Common myeloid progenitor, CD34-positive (primary cell): ENCODE measurements at places on chromosomes 4 and X.
A peak's percentile ranks its signal among the peaks of the same experiment; 100 is the strongest.

GRCh38 chr4:38829237-38829636 is 24.6 kb upstream of the TLR1 start:
- no peak for DNase-seq

DNA sequence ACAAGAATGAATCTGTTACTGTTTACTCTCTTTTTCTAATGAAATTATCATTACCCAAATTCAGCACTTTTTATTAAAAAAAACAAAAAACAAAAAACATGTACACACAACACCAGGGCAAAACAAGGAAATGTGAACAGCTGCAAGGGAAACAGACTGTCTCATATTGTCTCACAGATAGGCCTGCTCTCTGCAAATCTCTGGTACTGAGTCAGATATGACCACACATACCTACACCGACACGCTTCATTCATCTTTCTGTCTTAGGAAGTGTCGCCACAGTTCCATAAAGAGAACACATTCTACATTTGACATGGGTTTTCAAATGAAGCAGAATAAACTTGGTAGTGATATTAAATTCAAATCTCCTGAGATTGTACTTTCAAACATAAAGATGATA is 92.2 kb upstream of the GPR34 start:
- DNase-seq, result no peak

GRCh38 chr4:159071178-159071968 is 31.5 kb upstream of the RAPGEF2 start:
- DNase-seq, result no peak

DNA sequence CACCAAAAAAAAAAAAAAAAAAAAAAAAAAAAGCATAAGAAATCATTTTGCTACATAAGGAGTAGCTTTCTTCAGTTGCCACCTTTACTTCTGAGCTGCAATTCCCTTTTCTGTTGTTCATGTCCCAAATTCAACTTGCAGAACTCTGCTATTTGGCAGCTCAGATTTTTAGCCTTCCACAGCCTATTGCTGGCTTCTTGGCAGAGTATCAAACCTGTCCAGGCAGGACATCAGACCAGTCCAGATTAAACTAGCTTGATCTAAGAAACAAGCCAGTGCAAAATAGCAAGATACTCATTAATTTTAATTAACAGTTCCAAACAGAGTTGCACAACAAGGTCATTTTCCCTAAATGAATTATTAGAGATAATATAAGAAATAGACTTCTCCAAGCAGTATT is 123.6 kb upstream of the NR3C2 start:
- DNase-seq, result no peak

GRCh38 chr4:36053930-36054329 is 190.4 kb downstream of the ARAP2 start:
- no peak for DNase-seq

GRCh38 chrX:105664243-105664642 is 158.1 kb upstream of the NRK start:
- no peak for DNase-seq

- DNase-seq, result no peak
These were observed 605.0 kb downstream of the GABRG1 start for GRCh38 chr4:45518832-45519231.

DNA sequence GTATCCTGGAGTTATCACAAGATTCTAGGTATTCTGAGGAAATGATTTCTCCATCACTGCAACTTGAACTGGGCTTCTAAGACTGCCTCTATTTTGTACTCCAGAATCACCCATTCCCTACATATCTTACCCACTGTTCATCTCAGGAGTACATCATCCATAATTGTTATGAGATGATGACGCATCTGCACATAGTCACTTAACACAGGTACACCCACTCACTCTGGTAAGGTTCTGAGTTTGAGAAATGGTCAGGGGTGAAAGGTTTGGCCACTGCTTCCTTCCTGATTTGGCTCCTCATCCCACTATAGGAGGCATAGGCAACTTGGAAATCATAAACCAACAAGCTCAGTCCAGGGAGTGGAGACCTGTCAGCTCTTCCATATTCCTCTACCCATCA is 143.9 kb downstream of the GLRA2 start:
- DNase-seq, result no peak

- no peak for DNase-seq
These were observed 31.9 kb downstream of the JADE1 start for GRCh38 chr4:128841402-128841801.

- DNase-seq, result no peak
These were observed 133.0 kb upstream of the RASGEF1B start for GRCh38 chr4:81604683-81605218.

DNA sequence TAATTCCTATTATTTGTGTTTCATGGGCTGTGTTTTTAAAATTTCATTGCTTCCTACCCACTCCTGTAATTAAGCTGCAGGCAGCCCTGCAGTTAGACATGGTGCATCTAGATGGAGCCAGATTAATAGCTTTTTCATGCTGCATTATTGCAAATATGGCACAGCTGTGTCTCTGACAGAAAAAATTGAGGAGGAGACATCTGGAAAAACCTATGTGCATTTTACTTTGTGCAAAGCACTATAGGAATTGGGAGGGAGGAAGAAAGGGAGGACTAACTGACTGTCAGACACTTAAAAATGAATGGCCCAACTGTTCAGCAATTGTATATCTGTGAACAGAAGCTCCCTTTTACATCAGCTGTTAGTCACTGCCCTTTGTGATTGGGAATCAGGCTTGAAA is 8.1 kb upstream of the RPGR start:
- no peak for DNase-seq

- DNase-seq, result peak; percentile 45
These were observed 8.9 kb upstream of the NAP1L5 start for GRCh38 chr4:88706574-88706973.

GRCh38 chr4:144906181-144906925 is 191.6 kb downstream of the ANAPC10 start:
- peak; percentile 81 for DNase-seq

GRCh38 chr4:38641811-38642210 is 22.2 kb upstream of the KLF3 start:
- DNase-seq, result no peak

GRCh38 chrX:78330540-78330939 is 3.1 kb upstream of the CYSLTR1 start:
- no peak for DNase-seq

DNA sequence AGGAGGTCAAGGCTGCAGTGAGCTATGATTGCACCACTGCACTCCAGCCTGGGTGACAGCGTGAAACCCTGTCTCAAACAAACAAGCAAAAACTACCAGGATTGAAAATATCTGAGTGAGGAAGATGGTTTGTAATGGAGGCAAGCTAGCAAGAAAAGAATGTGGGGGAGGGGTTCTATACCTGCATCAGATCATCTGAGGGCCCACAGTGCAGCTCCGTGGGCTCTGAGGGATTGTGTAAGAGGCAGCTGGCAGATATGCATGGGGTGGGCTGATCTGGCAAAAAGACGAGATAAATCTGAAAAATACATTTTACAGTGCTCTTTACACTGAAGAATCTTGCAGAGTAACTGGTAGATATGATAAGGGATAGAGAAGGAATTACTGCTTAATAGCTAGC is 28.9 kb upstream of the CHRNA9 start:
- DNase-seq, result no peak

GRCh38 chr4:185998791-185999190 is 70.2 kb upstream of the TLR3 start:
- DNase-seq, result no peak

DNA sequence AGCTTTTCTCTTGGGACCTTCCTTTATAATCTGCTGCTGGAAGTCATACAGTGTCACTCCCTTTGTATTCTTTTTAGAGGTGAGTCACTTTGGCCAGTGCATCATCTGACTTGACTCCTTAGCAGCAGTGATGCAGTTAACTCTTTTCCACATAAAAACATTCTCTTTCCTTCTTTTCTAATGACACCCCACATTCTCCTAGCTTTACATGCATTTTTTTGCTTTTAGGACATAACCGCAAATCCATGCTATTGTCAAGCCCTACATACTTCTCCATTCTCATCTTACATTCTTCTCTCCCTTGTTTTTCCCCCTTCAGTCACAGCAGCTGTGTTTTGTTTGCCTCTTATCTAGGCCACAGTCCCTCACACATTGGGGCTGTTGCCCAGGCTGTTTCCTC is 55.1 kb downstream of the ZNF330 start:
- DNase-seq, result peak; percentile 44

DNA sequence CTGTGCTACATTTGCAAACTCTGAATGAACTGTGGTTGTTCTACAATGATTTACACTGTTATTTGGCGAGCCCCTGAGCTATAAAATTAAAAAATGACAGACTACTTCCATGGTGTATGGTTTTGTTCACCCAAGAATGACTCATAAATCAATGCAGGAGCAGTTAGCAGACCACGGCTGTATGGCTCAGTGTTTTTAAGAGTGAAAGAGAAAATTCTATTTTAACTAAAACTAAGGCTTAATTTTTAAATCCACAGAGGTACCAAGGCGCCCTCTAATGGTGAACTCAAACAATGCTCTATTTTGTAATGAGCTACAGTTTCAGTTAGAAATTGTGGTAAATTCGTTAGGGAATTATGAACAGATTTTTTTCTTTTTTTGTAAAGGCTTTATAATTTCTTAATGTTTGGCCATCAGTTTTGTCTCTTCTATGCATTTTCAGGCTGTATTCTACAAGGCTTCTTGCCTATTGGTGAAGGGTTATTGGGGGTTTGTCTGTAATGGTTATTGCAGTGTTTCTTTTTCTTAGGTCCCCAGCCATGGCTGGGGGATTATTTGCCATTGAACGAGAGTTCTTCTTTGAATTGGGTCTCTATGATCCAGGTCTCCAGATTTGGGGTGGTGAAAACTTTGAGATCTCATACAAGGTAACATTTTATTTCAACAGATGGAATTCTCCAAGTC is 32.5 kb downstream of the HMGB2 start:
- DNase-seq, result peak; percentile 87

- DNase-seq, result no peak
These were observed 182.8 kb downstream of the BMPR1B start for GRCh38 chr4:94940520-94940908.

DNA sequence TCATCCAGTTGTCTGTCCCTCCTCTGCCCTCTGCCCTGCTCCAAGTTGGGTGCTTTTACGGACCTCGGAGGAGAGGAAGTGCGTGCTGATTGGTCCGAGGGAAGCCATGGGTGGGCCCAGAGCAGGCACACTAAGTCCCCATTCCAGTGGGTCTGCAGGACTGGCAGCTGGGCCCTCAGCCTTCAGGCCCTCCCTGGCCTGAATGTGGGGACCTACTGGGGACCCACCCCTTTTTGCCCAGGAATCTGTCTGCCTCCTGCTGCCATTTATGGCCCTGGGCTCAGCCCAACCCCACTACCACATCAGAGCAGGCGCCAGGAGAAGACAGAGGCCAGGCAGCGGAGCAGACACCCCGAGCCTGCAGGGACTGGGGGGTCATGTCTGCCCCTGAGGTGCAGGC is 169.6 kb downstream of the TEX13A start:
- no peak for DNase-seq

GRCh38 chr4:181030961-181031360 is 1212.2 kb upstream of the TENM3 start:
- DNase-seq, result no peak

GRCh38 chrX:77346859-77347258 is 100.3 kb upstream of the FGF16 start:
- no peak for DNase-seq

DNA sequence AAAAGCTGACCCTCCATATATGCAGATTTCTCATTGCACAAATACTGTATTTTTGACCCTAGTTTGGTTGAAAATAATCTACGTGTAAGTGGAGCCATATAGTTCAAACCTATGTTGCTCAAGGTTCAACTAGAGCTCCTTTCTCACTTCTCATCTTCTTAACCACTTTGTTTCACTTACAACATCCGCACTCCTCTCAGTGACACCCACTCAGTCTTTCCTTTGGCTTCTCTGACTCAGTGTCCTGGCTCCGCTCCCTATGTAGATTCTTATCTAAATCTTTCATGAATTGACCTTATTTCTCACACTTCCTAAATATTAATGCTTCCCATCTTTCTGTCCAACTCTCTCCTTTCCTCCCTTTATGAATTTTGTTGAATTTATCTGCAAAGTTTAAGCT is 32.9 kb upstream of the DKK2 start:
- DNase-seq, result no peak

DNA sequence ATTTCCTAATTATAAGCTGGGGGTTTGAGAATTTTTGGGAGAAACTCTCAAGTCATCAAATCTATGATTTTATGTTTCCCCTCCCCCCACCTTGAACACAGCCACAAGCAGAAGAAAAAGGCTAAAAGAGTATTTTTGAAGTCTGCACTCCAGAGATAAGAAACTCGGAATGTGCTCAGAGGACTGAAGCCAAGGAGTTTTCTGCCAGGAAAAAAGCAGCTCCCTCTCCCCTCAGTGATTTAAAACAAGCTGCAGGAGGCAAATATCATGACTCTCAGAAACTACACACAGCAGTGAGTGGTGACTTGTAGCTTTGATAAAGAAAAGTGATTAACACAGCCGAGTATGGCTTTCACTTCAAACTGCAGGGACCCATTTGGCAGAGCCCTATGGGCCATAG is 800.2 kb upstream of the FTHL17 start:
- DNase-seq, result peak; percentile 27

- peak; percentile 96 for DNase-seq
These were observed 58.1 kb downstream of the MAML3 start for GRCh38 chr4:140095694-140096482.

GRCh38 chr4:30882995-30883675 is 163.0 kb downstream of the PCDH7 start:
- no peak for DNase-seq

- no peak for DNase-seq
These were observed 233.7 kb upstream of the SPRY1 start for GRCh38 chr4:123162859-123163258.

- peak; percentile 51 for DNase-seq
These were observed 20.7 kb upstream of the AR start for GRCh38 chrX:67523002-67523681.

- no peak for DNase-seq
These were observed 1.8 kb upstream of the OTUD4 start for GRCh38 chr4:145182222-145182621.

- no peak for DNase-seq
These were observed 159.2 kb downstream of the SPRY1 start for GRCh38 chr4:123555807-123556273.
